ENCODE measurements at places on chromosomes 3 and 15.
A peak's percentile ranks its signal among the peaks of the same experiment; 100 is the strongest.

GRCh38 chr3:1117843-1118473 is 25.1 kb downstream of the CNTN6 start:
- no peak for DNase-seq

DNA sequence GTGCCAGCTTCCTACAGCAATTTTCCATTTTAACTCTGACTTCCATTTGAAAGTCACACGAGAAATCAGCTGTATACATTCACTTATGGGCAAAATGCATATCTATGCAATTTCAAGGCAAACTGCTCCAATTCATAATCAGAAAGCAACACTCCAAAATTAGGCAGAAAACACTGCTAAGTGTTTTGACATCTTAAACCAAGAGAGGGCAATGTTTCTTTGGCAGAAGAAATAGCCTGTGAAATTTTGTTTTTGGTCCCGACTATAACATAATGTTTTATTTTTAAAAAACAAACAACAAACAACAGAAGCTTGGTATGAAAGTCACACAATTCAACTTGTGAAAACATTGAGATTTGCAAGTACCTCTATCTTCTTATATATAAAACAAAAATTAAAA is 42.6 kb downstream of the GOLIM4 start:
- peak; percentile 21 for DNase-seq

DNA sequence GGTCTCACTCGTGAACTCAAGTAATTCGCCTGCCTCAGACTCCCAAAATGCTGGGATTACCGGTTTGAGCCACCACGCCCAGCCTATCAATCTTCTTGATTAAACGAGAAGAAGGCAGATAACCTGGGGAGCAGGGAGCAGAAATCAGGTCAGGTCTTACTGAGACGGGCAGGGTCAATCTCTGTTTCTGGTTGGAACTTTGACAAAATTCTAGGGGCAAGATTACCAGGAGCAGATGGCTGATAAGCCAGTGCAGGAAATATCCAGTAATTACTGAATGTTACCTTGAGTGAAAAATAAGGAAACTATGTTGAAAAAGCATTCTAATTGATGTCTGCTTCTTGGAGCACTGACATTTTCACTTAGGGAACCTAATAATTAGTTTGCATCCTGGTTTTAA is 24.4 kb upstream of the GOLM2 start:
- no peak for DNase-seq

- DNase-seq = no peak
Measured at GRCh38 chr3:15261274-15261673, 55.2 kb downstream of the CAPN7 start.

DNA sequence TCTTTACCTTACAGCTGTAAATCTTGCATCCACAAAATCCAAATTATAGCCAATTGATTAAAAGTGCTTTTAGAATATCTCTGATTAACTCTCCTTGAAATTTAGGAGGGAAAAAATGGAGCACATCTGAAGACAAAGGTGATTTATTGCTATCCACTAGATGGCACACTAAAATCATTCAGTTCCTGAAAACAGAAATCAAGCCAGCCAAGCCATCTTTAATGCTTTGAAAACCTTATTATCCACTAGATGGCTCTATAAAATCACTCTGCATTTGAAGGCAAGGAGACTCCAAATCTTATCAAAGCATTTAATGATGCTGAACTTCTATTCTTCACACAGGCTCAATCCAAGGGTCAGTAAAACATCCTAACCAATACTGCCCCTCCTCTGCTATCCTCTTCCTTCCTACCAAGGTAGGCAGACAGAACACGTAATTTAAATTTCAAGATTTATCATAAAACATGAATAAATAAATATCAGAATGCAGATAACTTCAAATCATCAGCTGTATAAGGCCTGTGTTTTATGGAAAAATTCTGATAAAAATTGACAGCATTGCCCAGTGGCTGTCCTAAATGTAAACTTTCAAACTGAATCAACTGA is 48.4 kb downstream of the GOLIM4 start:
- peak; percentile 91 for DNase-seq

GRCh38 chr15:70378126-70379031 is 280.7 kb upstream of the TLE3 start:
- no peak for DNase-seq

DNA sequence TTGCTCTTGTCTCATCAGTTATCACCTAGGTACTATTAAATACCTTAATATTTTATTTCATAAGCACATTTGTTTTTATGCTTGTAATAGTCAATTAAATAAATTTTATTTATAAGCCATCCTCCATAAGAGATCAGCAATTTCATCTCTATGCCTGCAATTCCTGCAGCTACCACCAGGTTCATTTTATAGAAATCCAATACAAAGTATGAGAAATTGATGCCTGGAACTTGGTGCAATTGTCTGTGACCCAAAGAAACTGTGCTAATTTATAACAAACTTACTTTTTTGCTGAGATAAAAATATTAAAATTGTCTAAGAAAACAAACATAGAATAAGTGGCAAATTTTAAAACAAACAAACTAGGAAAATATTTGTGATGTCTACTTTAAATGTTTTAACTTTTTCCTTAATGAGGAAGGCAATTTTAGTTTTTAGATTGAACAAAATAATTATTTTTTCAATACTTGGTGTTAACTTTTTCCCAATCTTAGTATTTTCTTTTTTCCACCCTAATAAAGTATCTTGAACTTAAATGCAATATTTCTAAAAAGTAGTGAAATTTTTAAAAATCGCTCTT is 1026.6 kb downstream of the ROBO1 start:
- no peak for DNase-seq

GRCh38 chr15:37394402-37395099 is 294.2 kb upstream of the MEIS2 start:
- DNase-seq = no peak

DNA sequence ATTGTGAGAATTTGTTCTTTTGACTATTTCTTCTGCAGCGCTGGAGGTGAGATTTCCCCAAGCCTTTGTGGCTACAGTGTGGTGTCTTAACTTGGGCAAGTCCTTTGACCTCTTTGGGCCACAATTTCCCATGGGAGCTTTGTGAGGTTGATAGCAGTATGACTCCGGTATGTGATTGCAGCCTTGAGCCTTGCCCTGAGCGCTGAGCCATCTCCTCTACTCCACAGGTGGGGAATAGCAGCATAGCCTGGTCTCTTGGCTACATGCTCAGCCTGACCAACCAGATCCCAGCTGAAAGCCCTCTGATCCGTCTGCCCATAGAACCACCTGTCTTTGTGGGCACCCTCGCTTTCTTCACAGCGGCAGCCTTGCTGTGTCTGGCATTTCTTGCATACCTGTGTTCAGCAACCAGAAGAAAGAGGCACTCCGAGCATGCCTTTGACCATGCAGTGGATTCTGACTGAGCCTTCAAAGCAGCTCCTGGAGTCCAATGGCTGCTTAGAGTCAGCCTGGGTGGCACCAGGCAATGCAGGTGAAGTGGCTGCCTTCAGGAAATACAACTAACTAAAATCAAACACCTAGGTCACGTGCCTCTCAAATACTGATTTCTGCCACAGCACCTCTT is 30.0 kb upstream of the RPL14 start:
- no peak for DNase-seq

DNA sequence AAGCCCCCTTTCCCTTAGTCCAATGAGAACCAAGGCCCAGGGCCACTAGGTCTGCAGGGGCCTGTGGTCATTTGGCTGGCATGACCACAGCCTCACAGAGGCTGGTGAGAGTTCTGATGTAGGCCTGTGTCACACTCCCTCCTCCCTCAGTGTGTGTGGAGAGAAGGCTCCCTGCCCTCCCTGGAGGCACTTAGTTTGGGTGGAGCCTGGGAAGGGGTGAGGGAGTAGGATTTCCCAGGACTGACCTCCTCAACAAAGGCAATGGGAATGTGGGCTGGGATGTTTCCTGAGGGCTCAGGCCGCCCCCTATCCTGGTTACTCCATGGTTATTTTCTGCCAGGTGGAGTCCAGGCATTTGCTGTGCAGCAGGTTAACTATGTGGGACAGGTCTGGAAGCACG is 7.6 kb downstream of the TEX264 start:
- DNase-seq = no peak

GRCh38 chr3:55570271-55570711 is 83.2 kb upstream of the WNT5A start:
- peak; percentile 3 for DNase-seq

GRCh38 chr3:138687236-138687635 is 78.7 kb downstream of the FAIM start:
- DNase-seq = no peak

GRCh38 chr3:133377396-133377795 is 22.5 kb upstream of the BFSP2 start:
- peak; percentile 76 for DNase-seq

GRCh38 chr3:99607151-99607550 is 31.2 kb upstream of the COL8A1 start:
- DNase-seq = no peak

- DNase-seq = no peak
Measured at GRCh38 chr3:1147819-1148218, 55.0 kb downstream of the CNTN6 start.

GRCh38 chr3:154217671-154218070 is 96.5 kb downstream of the ARHGEF26 start:
- DNase-seq = no peak

DNA sequence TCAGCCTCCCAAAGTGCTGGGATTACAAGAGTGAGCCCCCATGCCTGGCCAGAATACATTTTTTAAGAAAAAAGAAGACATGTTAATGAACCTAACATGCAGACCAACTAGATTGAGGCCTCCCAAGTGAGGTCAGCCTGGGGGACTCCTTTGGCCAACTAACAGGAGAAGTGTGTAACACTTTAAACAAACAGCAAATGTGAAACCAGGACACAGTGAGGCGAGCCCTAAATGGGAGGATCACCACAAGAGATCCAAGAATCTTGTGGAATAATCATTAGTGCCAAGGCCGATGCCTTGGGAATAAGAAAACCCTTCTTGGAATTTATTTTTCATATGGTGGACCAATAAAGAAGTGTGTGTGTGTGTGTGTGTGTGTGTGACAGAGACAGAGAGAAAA is 73.9 kb downstream of the ATP10A start:
- DNase-seq = peak; percentile 32

DNA sequence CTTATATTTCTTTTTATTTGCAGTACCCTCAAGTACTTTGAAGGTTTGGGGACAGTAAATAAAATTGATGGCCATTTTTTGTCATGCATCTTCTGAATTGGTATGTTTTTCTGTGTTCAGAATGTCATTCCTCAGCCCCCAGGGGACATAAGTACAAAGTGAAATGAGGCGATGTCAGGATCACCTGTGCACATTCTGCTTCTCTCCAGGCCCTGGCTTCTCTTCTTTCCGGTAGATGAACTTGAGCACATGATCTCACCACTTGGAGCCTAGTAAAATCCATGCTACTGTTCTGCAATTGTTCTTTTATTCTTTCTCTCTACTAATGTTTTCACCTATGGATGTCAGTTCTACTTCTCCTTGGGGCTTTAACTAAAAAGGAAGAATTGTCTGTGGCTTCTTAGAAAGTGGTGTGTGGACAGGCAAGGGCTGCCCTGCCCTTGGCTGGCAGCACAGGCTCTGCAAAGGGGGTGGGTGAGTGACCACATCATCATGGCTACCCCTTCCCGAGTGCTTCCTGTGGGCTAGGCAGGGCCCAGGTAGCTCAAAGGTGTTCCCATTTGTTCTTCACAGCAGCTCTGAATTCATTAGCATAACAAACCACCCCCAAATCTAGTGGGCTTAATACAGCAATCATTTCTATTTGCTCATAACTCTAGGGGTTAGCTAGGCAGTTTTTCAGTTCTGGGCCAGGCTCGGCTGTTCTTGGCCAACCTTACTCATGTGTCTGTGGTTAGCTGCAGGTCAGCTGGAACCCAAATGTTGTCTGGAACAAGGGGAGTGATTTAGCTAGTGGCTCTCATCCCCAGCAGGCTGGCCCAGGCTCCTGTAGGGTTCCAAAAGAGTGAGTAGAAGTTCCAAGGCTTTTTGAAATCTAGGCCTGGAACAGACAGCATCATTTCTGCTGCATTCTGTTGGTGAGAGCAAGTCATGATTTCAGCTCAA is 154.0 kb upstream of the CTDSPL start:
- no peak for DNase-seq

DNA sequence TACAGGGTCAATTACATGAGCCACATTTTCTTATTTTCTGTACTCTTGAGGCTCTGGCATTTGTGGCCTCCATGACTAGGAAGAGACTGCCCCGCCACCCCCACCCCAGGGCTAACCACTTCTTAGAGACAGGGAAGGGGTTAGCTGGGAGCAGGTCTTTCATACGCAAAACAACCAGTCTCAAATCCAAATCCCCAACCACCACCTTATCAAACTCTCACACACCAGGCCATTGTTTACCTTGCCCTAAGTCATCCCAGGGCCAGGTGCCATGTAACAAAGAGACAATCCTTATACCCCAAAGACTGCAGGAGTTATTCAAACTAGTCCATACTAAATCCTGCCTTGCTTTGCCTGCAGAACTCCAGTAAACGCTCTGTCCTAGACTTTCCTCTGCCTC is 77.8 kb downstream of the B3GNT5 start:
- DNase-seq = no peak

DNA sequence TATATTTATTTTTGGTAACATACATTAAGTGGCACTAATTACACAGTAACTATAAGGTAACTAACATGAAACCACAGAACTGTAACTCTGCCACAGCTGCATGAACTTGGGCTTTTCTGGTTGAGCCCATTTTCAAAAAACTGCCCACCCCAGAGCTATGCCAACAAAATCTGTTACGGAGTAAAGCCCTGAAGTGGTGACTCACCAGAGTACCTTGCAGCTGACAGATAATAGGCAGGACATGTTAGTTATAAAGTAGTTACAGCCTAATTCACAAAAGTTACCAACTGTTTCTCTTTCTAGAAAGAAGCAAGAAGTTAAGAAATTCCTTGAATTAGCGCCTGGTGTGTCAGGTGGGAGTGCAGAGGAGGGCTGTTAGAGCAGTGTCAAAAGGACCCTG is 1.5 kb upstream of the GPX1 start:
- DNase-seq = no peak

GRCh38 chr3:13288732-13289718 is 131.1 kb downstream of the NUP210 start:
- no peak for DNase-seq

- peak; percentile 10 for DNase-seq
Measured at GRCh38 chr3:96931119-96931862, 116.9 kb downstream of the EPHA6 start.

DNA sequence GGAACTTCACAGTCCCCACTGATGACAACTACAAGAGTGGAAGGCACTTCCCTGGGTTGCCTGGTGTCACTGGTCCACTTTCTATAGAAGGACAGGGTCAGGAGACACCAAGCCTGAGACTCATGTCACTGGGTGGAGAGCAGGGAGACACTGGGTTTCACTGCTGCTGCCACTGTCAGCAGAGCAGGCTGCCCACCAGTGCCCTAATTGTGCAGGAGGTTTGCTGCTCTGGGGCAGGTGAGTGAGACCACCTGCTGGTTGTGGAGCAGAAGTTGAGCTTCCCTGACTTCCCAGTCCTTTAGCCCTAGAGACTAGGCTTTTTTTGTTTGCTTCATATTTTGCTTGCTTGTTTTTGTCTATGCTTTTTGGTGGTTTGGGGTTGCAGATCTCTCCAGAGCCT is 528.4 kb upstream of the RGMA start:
- DNase-seq = no peak

- DNase-seq = peak; percentile 55
Measured at GRCh38 chr15:28955993-28956421, 70.2 kb downstream of the APBA2 start.

GRCh38 chr15:91885714-91886270 is 32.3 kb downstream of the SLCO3A1 start:
- no peak for DNase-seq

- no peak for DNase-seq
Measured at GRCh38 chr3:17094551-17094950, 209.8 kb downstream of the PLCL2 start.

- no peak for DNase-seq
Measured at GRCh38 chr3:183777016-183777618, 48.3 kb downstream of the MAP6D1 start.

- no peak for DNase-seq
Measured at GRCh38 chr15:71810256-71811035, at the start of gene NR2E3. NR2E3 (plus strand) TSS chr15:71810554; CDS start chr15:71810744, 190 bp downstream.

- no peak for DNase-seq
Measured at GRCh38 chr3:43641306-43642114, 19.7 kb upstream of the ANO10 start.
